ENCODE measurements at places on chromosomes 11 and 22.

DNA sequence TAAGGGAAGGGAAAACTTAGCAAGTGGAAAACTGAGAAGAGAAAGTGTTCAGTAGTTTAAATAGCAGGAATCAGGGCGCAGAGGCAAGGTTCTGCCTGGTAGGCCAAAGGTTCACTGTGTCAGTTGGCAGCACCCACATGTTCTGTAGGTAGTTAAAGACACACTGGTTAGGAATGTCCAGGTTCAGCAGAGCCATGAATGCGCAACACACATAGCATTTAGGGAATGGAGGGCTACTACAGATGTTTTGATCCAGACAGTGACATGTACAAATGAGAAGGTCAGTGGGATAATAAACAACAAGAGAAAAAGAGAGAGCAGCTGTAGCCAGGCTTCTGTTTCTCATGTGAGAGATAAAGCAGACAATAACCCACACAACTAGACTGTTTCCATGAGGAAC lies 56.2 kb upstream of the ARHGAP42 start:
- no peak for DNase-seq

DNA sequence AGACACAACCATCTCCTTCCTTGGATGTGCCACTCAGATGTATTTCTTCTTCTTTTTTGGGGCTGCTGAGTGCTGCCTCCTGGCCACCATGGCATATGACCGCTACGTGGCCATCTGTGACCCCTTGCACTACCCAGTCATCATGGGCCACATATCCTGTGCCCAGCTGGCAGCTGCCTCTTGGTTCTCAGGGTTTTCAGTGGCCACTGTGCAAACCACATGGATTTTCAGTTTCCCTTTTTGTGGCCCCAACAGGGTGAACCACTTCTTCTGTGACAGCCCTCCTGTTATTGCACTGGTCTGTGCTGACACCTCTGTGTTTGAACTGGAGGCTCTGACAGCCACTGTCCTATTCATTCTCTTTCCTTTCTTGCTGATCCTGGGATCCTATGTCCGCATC lies 489 bp downstream of the OR10A4 start:
- no peak for DNase-seq

- DNase-seq, result no peak
These were observed 23.6 kb downstream of the DUSP8 start for GRCh38 chr11:1548221-1549070.

DNA sequence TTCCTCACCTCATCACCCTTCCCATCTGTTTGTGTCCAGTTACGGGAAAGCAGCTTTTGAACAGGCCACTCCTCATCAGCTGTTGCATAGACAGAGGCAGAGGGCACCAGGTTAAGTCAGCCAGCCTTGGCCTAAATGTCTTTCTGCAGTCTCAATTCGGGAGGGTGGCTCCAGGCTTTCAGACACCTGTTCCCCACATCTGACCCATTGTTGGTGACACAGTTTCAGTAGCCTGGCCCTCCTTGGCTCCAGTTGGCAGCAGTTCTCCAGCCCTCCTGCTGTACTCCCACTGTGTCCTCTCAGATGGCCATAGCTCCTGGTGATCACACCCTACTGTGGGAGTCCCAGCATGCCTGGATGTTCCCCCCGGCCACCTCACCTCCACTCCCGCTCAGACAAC lies 70.8 kb upstream of the MYOD1 start:
- DNase-seq, result no peak

- no peak for DNase-seq
These were observed 144.9 kb downstream of the BCR start for GRCh38 chr22:23325183-23325582.

DNA sequence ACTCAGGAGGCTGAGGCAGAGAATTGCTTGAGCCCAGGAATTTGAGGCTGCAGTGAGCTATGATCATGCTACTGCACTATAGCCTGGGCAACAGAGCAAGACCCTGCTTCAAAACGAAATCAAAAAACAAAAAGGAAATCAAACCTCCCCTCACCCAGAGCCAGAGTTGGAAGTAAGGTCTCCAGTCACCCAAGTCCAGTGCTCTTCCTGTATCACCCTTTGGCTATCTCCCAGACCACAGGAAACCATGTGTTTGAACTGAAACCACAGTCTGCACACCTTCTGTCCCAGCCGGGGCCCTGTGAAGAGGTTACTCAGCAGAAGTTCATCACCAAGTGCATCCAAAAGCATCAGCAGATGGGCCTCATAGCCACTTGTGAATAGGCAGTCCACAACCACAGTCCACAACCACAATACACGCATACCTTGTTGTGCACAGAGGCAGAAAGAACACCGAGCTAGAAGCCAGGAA lies 4.6 kb downstream of the MYH9 start:
- DNase-seq, result no peak

DNA sequence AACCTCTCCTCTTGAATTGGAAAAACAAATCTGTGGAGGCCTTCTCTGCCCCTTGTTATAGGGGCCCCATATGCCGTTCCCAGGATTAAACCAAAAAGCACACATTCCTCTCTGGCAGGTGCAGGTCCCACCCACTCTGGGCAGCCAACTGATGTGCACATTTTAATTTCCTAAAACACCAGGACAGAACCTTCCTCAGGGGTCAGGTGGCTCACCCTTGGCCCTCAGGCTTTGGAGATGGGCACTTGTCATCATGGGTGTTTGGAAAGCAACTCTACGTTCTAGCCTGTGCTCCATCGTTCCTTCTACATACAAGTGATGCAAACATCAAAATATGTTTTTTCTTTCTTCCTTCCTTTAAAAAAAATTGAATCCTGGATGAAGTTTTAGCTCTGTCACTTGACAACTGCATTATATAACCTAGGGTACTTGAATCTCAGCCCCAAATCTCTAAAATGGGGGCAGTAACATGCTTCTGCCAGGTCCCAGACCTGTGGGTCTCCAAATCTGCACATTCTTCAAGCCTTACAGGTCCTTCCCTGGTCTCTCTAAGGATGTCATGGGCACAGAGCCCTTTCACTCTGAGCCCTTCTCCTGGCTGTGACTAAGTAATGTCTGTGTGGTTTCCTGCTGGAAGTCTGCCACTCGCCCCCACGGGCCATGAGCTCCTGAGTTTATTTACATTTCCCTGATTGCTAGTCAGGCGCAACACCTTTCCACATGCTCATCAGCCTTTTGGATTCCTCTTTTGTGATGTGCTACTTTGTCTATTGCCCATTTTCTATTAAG lies 43.8 kb downstream of the KCNQ1OT1 start:
- DNase-seq, result no peak

DNA sequence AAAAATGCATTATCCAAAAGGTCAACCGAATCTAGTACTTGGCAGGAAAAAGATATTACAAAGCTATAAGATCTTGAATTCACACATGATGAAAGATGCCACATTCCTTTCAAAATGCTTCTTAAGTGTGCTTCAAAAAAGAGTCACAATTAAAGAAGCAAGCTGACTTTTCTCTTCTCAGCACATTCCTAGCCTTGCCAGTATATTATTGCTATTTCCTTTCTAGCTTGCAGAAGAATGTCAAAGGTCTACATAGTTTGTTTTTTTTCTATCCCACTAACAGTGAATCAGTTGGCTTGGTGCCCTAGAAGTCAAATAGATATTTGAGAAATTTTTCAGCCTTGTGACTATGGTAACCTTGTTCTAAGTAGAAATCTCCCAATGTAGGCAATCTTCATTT lies 56.8 kb downstream of the GUCY1A2 start:
- DNase-seq, result no peak

DNA sequence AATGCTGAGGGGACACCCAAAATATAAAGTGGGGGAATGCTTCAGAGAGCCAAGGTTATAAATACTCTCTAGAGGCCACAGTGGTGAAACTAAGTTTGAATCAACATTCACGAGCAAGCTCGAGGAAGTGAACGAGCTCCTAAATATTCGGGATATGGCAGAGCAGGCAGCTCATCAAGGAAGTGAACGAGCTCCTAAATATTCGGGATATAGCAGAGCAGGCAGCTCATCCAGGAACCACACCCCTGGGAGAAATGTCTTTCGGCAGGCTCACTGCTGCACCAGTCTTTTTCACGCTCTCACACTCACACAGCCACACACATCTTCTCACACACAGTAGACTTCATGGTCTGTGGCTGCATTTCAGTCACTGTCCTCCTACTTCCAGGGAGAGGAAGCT lies 787.5 kb downstream of the OPCML start:
- no peak for DNase-seq

Data from SHP77 (cell line).